H9 (cell line): ENCODE measurements at places on chromosomes 1 and 21. TPM values are rescaled to one million over a fixed set of nuclear protein-coding genes. Genes with fewer than 3 reads are reported as not detected.

DNA sequence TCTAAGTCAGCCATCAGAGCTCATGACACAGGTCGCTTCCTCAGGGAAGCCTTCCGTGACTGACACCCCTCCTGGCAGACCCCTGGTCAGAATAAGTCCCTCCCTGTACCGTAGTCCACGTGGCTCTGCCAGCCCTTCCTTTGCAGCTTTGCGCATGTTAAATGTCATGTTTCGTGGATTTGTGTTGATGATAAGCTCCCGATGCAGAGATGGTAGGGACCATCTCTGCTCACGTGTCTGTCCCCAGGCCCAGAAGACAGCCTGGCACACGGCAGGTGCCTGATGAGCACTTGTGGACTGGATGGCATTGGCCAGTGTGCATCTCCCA is 75.9 kb downstream of the DHRS3 start:
- no peak for DNase-seq

GRCh38 chr1:214573386-214574318 is 22.2 kb upstream of the PTPN14 start:
- DNase-seq: no peak

DNA sequence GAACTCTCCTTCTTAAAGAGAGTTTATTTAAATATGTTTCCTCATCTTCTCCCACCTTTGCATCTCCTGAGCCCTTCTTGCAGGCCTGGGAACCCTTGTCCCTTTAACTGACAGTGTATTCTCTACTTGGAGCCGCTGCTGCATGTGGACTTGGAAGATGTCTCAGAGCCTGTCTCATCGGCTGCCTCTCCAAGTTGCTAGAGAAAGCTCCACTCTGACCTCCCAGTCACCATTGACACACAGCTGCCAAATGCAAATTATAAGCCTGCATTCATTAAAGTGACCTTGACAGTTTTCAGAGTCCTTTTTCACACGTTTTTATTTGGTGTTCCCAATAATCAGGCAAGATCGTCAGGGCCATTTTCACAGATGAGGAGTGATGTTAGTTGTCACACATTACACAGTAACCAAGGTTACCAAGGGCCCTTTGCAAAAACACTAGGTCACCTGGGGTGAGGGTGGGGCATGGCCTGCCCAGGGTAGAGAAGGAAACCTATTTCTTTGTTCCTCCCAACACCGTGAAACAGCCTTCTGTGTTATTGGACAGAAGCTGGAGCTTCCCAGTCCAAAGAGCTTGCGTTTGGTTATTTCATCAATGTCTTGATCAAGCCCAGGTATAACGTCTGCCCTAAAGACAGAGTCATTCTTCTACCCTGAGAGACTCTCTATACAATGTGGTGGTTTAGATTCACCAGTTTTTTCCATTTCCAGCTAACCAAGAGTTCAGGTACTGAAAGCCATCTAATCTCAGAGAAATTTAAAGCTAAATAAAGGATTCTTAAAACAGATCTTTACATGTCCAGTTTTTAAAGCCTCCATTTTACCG is 164.1 kb downstream of the GALNT2 start:
- no peak for DNase-seq

GRCh38 chr1:158024737-158025136 is 31.3 kb downstream of the KIRREL1 start:
- DNase-seq: no peak

DNA sequence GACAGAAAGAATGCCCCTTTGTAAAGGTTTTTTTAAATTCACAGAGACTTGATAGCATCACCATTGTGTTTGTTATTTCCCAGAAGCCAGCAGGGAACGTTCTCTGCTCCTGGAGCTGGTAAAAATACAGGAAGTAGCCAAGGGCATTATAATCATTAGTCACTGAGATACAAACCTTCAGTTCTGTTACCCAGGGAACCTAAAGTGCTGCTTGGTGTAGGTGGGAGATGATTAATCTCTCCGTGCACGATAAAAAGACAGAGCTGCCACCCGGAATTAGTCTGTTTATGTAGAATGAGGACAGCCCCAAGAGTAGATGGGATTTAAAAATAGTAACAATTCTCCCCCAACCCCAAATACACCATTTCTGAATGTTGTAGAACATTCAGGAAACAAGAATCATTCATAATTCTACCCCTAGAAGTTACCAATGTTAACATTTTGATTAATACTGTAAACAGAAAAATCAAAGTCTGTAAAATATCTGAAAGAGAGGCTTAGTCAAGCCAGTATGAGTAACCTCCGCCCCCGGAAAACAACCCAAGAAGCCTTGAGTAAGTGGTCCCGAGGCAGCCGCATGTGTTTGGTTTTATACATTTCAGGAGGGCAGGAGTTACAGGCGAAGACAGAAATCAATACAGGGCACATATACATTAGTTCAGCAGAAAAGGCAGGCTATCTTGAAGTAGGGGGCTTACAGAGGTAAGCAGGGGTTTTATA is 45.3 kb upstream of the CTBS start:
- no peak for DNase-seq

- DNase-seq: no peak
Measured at GRCh38 chr21:38743772-38744529, 61.8 kb upstream of the ETS2 start.

- no peak for DNase-seq
Measured at GRCh38 chr1:29981586-29982239, 741.7 kb downstream of the MATN1 start.

- DNase-seq: no peak
Measured at GRCh38 chr1:203658274-203658673, 31.6 kb downstream of the ATP2B4 start.

DNA sequence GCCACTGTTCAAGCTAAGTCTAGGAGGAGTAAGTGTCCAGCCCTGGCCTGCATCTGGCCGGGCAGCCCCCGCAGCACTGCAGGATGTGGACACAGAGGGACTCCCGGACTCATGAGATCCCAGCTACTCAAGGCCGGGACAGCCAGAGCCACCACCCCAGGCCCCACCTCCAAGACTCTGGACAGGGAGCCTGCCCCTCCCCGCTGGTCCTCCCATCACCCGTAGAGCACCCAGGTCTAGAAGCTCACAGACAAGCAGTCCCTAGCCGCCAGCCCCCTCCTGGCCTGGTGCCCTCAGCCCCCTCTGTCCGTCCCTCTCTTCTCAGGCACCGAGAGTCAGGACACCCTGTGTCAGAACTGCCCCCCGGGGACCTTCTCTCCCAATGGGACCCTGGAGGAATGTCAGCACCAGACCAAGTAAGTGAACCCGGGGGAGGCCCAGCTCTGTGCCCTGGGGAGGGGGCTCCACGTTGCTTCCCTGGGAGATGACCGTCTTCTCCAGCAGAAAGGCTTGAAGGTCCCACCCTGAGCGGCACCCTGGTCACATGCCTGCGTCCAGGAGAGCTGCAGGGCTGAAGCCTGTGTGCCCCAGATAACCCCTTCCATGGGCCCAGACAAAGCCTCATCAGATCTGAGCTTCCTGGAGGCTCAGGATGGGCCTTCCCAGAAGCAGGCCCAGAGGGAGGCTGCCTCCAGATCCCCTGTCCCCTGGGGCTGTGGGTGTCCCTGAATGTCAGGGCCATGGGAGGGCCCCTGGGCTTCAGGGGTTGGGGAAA is 4.3 kb downstream of the TNFRSF14 start:
- no peak for DNase-seq

GRCh38 chr1:11731691-11732283 is 4.1 kb upstream of the AGTRAP start:
- DNase-seq: peak; percentile 62

DNA sequence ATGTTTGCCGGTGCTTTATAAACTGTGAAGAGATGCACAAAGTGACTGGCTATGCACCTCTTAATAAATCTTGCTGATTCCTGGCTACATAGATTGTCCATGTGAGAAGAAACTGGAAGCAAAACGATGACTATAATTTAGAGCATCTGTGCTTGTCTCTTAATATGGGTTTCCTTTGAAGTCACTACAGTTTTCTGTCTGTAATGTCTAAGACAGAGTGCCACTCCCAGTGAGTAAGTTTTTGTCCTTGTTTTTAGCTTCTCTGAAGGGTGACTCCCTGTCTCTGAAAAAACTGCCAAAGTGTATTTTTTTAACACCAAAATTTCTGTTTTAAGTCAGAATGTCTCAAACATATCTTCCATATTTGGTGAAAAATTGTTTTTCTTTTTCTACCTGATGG is 175.1 kb downstream of the FASLG start:
- DNase-seq: no peak

DNA sequence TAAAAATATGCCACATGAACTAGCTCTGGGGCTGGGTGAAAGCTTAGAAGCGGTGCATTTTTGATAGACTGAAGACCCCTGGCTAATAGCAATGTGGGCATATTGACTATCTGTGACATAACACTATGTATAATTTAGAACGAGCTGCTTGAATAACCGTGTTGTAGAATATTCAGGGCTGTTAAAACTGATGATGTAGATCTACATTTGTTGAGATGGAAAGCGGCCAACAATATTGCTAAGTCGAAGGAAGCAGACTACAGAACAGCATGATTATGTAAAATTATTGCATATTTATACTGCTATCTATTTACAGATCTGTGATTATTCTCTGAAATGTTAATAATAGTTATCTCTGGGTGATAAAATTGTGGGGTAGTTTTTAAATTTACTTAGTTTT is 41.1 kb upstream of the BCL10 start:
- no peak for DNase-seq

Gene LGR6
- total RNA-seq: 0.66 and 1.0 TPM in 2 replicates

Gene FCRL2
- not detected in 2 replicates for total RNA-seq

Gene ANXA9
- total RNA-seq: 0.81 and 0.92 TPM in 2 replicates

Gene LHX8
- not detected in 2 replicates for total RNA-seq

Gene FAM177B
- total RNA-seq: not detected in 2 replicates

Gene FCRL1
- total RNA-seq: not detected in 2 replicates

Gene NHLH1
- total RNA-seq: 1.3 and 1.5 TPM in 2 replicates
